Activated T-helper 17 cell treated with anti-CD3 and anti-CD28 coated beads, Interleukin-2, amount 50 U/mL, for 72 hours (primary cell): ENCODE measurements at places on chromosomes 13 and 19. TPM values are rescaled to one million over a fixed set of nuclear protein-coding genes. Genes with fewer than 3 reads are reported as not detected.
A peak's percentile ranks its signal among the peaks of the same experiment; 100 is the strongest.

DNA sequence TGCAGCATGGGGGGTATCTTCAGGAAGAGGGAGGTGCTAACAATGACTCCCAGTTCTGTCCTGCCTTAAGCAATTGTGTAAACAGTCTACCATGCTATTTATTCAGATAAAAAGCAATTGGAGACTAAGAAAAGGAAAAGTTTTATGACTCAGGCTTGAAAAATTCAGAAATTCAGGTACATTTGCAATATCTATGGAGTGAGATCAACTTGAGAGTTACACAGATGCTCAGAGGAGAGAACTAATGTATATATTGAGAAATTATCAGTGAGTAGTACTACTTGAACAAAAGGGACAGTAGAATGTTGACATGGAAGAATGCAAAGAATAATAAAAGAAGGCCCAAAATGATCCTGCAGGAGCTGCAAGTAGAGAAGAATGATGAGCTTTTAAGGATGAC lies 277.6 kb upstream of the DACH1 start:
- no peak for ATAC-seq

DNA sequence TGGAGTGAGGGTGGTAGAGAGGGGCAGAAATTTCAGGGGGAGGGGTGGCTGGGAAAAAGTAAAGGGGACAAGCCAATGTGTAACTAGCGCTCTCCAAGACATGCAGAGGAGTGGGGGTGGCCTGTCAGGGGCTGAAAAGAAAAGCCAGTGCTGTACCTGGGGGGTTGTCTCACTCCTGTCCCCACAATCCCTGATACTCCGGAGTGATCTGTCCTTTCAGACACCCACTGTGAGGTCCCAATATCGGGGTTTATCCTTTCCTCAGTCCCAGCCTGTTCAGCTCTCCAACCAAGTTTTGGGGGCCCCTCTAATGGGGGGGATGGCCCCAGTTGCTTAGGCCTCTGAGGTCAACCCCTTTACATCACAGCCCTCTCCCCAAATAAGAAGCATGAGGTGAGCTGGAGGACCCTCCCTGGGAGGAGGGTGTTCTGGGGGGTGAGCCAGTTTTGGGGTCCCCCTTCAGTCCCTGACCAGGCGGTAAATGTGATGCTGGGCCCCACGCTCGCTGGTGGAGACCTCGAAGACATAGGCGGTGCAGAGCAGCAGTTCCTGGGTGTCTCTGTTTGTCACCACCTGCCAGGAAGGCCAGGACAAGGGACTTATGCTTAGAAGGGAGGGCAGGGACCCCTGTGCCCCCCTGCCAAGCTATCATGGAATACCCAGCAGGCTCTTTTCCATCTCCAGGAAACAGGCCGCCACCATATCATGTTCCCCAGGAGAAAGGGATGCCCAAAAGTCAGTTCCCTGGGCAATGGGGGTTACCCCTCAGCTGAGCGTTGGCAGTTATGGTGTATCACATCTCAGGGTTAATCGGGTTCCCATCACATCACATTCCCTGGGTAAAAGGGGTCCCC lies 5.9 kb downstream of the CD37 start:
- no peak for ATAC-seq

DNA sequence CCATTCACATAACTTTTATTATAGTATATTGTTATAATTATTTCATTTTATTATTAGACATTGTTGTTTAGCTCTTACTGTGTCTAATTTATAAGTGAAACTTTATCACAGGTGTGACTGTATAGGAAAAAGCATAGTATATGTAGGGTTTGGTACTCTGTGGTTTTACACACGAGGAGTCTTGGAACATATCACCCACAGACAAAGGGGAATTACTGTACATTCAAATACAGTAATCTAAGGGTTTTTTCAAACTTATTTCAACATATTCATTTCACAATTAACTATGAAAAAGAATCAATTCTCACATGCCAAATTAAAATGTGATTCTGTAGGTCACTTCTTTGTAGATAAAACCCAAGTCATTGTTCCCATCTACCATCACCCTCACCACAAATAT lies 46.0 kb downstream of the RBM26 start:
- ATAC-seq: peak; percentile 84

GRCh38 chr19:33461256-33462111 lies 60.1 kb downstream of the PEPD start:
- no peak for ATAC-seq

DNA sequence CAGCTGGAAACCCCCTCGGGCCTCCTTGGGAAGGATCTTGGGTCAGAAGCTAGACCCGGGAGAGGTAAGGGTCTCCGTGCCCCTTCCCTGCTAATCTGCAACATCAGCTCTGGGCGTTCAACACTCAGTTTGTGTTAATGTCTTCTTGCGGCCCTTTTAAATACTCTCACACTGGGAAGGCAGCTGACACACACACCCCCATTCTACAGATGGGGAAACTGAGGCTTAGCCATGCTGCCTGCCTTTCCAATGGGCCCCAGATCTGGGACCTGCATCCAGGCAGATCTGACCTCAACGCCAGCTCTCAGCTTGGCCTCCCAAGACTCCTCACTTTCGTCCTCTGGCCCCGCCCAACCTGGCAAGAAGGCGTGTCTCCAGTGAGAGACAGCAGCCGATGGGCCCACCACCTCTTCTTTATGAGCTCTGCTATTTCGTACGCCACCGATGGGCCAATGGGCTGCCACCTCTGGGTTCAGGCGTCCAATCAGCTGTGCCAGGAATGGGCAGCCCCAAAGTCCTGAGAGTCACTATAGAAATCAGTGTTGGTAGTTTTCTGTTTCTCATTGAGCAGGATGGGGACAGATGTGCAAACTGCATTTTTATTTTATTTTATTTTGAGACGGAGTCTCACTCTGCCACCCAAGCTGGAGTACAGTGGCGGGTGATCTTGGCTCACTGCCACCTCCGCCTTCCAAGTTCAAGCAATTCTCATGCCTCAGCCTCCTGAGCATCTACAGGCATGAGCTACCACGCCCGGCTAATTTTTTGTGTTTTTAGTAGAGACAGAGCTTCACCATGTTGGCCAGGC lies 43.8 kb downstream of the DNM2 start:
- no peak for ATAC-seq

- ATAC-seq: no peak
Observed at GRCh38 chr19:38247734-38248268, 8.4 kb downstream of the PPP1R14A start.

DNA sequence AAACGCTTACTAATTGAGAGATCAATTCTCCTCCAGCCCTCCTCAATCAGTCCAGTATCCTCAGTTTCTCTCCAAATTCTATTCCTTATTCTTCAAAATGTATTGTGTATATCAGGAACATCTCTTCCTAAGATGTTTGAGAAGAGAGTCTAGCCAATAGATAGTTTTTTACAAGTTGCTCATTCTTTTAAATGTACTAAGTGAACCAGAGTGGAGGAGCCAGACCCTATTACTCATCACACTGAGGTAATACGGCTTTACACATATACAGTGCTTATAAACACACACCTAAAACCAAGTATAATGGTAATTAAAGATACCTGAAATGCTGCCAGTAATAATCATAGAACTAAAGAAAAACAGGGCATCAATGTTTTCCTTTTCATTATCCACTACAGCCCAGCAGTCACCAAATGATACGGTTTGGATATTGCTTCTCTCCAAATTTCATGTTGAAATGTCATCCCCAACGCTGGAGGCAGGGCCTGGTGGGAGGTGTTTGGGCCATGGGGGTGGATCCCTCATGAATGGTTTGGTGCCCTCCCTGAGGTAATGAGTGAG lies 45.2 kb upstream of the HMGB1 start:
- no peak for ATAC-seq

- ATAC-seq: peak; percentile 97
Observed at GRCh38 chr19:16829010-16829821, at the start of gene SIN3B. SIN3B (plus strand) TSS chr19:16829398; CDS start chr19:16829421, 23 bp downstream.

- ATAC-seq: no peak
Observed at GRCh38 chr13:44826591-44827350, 162.5 kb downstream of the NUFIP1 start.

GRCh38 chr19:46573679-46574498 lies 27.2 kb upstream of the CALM3 start:
- peak; percentile 19 for ATAC-seq

DNA sequence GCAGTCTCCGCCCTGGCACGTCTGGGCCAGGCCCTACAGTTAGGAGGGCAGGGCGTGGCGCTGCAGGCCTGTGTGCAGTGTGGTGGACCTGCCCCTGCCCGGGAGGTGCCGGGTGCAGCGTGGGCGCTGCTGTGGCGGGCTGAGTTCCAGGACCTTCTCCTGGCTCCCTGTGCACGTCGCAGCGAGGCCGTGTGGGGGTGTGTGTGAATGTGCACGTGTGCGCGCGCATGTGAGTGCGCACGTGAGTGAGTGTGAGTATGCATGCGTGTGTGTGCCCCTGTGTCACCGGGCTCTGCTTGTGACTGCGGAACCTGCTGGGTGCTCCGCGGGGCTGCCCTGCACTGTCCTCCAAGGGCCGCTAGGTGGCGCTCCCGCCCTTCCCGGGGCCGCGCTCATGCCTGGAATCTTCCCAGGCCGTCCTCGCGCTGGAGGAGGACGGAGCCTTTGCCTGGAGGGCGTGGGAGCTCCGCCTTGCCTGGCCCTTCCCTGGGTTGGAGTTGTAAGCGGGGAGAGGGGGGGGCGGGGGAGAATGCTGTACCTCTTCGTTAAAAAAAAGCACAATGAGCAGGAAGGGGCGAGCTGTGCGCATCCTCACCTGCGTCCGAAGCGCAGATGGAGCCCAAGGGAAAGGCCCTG lies 79.3 kb downstream of the KDM4B start:
- peak; percentile 79 for ATAC-seq

DNA sequence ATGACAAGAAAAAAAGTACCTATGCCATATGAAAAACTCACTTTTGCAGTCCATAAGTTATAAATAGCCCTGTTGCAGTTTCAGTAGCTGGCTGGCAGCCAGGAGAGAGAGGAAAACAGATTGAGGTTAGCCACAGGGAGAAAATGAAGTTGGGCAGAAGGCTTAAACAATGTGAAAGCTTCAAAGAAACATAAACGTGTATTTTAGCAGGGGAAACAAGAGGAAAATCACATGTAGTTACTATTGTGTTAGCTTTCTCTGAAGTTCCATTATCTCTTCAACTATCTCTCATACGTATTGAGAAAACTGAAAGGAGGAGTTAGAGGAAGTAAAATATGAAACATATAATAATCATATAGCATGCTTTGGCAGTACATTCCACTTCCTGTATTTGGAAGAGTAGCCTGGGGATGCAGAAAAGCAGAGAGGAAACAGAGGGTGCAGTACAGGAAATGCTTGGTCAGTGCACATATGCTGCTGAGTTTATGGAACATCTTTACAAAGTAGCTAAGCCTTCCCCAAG lies 1551.1 kb downstream of the EFNB2 start:
- peak; percentile 59 for ATAC-seq

DNA sequence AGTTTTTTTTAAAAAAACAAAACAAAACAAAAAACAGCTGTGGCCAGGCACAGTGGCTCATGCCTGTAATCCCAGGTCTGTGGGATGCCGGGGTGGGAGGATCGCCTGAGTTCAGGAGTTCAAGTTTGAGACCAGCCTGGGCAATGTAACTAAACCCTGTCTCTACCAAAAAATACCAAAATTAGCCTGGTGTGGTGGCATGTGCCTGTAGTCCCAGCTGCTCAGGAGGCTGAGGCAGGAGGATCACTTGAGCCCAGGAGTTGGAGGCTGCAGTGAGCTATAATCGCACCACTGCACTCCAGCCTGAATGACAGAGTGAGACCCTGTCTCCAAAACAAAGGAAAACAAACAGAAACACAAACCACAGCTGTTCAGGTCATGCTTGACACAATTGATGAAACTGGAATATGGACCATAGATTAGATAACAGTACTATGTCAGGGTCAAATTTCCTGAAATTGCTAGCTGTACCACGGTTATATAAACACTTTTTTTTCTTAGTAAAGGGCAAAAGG lies 6.9 kb upstream of the ANGPTL4 start:
- ATAC-seq: no peak

DNA sequence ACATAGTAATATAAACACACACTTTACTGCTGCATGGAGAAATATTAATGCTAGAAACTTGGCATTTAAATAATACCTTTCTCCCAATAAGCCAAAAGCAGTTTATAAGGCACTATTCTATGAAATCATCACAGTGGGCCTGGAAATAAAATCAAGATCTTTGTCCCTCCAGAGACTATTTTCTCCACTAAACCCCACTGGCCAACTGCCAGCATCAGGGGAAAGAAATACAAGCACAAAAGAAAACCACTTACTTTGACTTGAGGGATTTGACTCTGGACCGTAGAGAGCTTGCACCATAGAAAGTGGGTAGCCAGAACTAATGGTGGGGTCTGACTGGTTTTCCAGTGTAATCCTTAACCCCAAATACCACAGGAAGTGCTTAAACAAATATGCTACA lies 71.9 kb downstream of the DCLK1 start:
- ATAC-seq: no peak

DNA sequence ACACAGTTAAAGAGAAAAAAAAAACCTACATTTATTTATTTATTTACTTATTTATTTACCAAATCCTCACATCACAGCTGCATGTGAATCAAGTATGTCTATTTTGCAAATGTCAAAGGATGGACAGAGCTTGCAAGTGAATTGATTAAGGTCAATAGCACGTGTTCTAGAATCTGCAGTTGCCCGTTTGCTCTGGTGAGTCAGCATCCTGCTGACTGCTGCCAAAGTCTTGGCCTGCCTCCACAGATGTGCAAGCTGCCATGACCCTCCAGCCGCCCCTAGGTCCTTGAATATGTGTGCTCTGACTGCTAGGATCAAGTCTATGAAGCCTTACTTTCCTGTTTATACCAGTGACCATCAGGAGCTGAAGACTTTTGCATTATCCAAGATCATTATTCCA lies 320.6 kb downstream of the GPC5 start:
- no peak for ATAC-seq

Gene SPC24
- total RNA-seq: 44.3 TPM

Gene ERICH6B
- not detected for total RNA-seq

Gene FCGBP
- total RNA-seq: 11.3 TPM

Gene DOCK9
- total RNA-seq: 70.4 TPM

Gene ZNF555
- 1.3 TPM for total RNA-seq

Gene C19orf67
- total RNA-seq: 0.42 TPM

Gene C5AR2
- 0.19 TPM for total RNA-seq

Gene FFAR3
- 2.3 TPM for total RNA-seq

Gene LACC1
- total RNA-seq: 6.5 TPM

Gene LAIR1
- 15.6 TPM for total RNA-seq

Gene MIR17HG
- 19.1 TPM for total RNA-seq
